Left ventricle myocardium superior (tissue), 1 donor: ENCODE measurements at places on chromosomes 7 and 10. TPM values are rescaled to one million over a fixed set of nuclear protein-coding genes. Genes with fewer than 3 reads are reported as not detected.

DNA sequence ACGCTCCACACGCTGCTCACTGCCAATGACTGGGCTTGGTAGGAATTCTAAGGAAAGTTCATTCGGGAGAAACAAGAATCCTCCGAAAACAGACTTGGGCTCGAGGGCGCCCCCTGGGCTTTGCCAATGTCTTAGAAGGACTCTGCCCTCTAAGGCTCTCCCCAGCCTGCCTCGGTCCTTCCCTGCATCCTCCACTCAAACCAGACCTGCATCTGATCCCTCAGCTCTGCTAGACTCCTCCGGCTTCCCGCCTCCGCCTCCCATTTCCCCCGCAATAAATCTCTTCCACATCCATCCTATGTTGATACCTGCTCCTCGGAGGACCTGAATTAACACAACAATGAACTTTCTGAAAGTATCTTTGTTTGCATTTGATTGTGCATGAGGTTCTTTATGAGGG is 177.6 kb downstream of the PLPP4 start:
- no peak for DNase-seq

- peak; percentile 45 for DNase-seq
Observed at GRCh38 chr10:30775779-30776591, 146.4 kb upstream of the LYZL2 start.

DNA sequence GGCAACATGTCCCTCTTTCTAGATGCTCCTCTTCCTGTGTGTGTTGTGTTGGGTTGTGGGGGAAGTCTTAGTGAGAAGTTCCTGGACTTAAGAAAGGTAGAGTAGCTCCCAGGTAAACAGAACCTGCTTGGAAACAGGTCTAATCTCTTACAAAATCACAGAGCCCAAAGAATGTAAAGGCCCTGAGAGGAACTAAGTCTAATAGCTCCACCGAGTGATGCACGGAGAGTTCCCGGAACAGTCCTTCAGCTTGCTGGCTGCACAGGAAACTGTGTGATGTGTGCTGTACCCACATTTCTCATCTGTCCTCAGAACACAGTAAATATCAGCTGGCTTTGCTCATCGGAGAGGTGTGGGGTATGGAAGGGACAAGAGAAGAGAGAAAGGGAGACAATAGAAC is 182.6 kb upstream of the LYZL1 start:
- DNase-seq = no peak

GRCh38 chr10:64209561-64209960 is 688.4 kb downstream of the REEP3 start:
- peak; percentile 29 for DNase-seq

- DNase-seq = no peak
Observed at GRCh38 chr7:27144781-27145164, 1.3 kb upstream of the HOXA5 start.

DNA sequence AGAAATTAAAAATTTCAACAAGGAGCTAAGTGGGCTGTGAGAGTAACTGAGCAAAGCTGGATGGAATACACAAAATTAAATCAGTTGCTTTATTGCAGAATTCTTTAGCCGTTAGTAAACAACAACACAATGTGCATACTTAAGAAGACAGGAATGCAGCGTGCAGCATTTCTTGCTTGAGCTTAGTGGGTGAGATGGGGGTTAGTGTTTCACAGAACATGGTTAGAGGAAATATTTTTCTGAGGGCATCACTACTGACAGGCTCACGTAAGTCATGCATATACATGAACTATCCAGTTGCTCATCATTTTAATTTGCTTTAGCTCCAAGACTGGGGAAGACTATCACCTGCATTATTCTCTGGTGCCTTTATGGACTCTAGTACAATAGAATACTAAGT is 80.8 kb downstream of the CD36 start:
- DNase-seq = no peak

DNA sequence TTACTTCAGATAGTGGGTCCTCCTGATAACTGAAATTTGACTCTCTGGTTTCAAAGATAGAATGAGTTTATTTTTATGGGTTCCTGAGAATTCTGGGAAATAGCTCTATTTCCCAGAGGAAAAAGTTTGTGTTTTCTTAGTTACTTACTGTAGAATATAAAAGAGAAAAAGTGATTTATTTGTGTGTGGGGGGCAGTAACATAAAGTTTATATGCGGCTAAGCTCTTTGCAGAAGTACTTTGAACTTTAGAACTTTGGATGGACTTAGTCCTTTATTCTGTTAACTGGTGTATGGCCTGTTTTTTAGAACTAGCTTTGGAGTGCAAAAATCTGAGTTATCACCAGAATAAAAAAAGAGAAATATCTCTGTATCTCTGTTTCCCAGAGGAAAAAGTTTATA is 157.1 kb downstream of the BBS9 start:
- DNase-seq = no peak

- DNase-seq = no peak
Observed at GRCh38 chr7:66930341-66930740, 9.3 kb downstream of the TMEM248 start.

DNA sequence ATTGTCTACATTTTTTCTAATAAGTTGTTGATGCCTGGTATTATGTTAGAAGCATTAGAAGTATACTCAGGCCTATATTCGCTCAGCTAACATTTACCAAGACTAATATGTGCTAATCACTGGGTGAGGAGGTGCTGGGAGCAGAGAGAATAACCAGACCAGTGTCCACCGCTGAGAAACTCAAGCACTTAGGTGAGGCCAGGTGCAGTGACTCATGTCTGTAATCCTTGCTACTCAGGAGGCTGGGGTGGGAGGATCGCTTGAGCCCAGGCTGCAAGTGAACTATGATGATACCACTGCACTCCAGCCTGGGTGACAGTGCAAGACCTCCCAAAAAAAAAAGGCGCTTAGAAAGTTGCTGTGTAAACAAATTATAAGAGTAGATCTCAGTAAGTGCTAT is 182.2 kb upstream of the AOAH start:
- DNase-seq = no peak

- no peak for DNase-seq
Observed at GRCh38 chr10:104043854-104044253, 41.8 kb downstream of the COL17A1 start.

DNA sequence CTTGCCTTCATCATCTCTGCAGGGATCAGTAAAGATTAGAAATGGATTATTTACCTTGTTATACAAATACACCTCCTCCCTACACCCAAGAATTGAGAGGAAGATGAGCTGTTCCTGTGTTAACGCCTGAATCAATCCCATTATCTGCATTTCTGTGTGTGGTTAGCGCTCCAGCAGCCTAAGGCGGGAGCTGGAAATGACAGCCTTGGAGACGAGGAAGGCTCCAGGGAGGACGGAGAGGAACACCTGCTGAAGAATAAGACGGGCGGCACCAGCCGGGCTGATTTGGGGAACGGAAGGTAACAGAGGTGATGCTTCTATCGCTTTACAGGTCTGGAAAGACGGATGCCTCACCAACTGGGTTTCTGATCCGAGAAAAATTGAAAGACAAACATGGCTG is 34.2 kb upstream of the DDC start:
- DNase-seq = no peak

GRCh38 chr7:117092785-117093184 is 139.5 kb downstream of the ST7 start:
- no peak for DNase-seq

DNA sequence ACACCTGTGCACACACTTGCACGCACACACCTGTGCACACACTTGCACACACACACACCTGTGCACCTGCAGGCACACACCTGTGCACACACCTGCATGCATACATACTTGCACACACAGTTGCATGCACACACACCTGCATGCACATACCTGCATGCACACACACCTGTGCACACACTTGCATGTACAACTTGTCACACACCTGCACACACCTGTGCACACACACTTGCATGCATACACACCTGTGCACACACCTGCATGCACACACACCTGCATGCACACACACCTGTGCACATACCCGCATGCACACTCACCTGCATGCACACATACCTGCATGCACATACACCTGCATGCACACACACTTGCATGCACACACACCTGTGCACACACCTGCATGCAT is 150.1 kb upstream of the RHEB start:
- no peak for DNase-seq

DNA sequence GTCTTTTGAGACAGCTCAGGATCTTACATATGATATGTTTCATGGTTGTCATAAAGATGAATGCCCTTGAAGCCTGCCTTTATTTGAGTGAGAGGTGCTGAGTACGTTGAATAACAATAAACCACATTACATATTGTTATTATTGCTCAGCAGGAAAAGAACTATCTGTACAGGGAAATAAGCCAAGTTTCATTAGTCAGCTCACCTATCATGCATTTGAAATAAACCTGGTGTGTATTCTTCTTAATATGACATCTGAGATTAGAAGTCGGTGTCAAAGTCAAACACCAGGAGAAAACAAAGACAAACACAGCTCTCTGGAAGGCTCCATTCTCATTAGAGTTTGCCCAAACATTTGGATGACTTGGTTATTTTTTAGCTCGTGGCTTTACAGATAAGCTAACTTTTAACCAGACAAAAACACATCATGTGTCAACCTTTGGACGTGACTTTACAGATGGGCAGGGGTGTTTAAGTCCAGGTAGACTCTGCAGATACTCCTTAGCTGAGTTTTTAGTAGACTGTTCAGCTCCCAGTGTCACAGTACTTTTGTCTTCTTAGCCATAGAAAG is 71.2 kb upstream of the AOAH start:
- DNase-seq = no peak

The GNG11 gene
- 20.3 TPM for total RNA-seq

The SFMBT2 gene
- 11.0 TPM for total RNA-seq

The MYL7 gene
- total RNA-seq = 2,865 TPM

The TRIM50 gene
- 0.30 TPM for total RNA-seq

The RPEL1 gene
- total RNA-seq = not detected

The TMEM196 gene
- not detected for total RNA-seq
